Smooth muscle cell of the umbilical artery (primary cell): ENCODE measurements at places on chromosomes 1 and 21. TPM values are rescaled to one million over a fixed set of nuclear protein-coding genes. Genes with fewer than 3 reads are reported as not detected.

Gene PLEKHN1
- under 0.01 and 1.8 TPM in 2 replicates for total RNA-seq

Gene S100A7A
- not detected in 2 replicates for total RNA-seq

Gene RNU1-3
- total RNA-seq = under 0.01 TPM in 2 replicates

Gene SPRR2D
- total RNA-seq = not detected in 2 replicates

Gene OR2T27
- not detected in 2 replicates for total RNA-seq

Gene USF1
- total RNA-seq = 49.4 and 76.0 TPM in 2 replicates

Gene ELAVL4
- not detected in 2 replicates for total RNA-seq

Gene STIL
- 2.1 and 9.1 TPM in 2 replicates for total RNA-seq

Gene OR2T2
- total RNA-seq = not detected in 2 replicates

Gene KRTAP11-1
- total RNA-seq = not detected in 2 replicates

Gene CSF1
- 85.8 and 90.6 TPM in 2 replicates for total RNA-seq

Gene USH2A
- not detected in 2 replicates for total RNA-seq

Gene DMBX1
- not detected in 2 replicates for total RNA-seq

Gene GRIK3
- total RNA-seq = not detected in 2 replicates

Gene TNNT2
- total RNA-seq = not detected in 2 replicates

Gene BTBD19
- total RNA-seq = 11.9 and 17.0 TPM in 2 replicates

Gene RNASEL
- total RNA-seq = 6.8 and 13.7 TPM in 2 replicates

Gene DNASE2B
- total RNA-seq = not detected in 2 replicates

Gene RBP7
- not detected in 2 replicates for total RNA-seq

Gene C1orf232
- total RNA-seq = not detected in 2 replicates

Gene GNAT2
- 0.09 TPM in 1 of 2 replicates, not detected in the other for total RNA-seq
